ENCODE measurements at places on chromosomes 3 and 15. TPM values are rescaled to one million over a fixed set of nuclear protein-coding genes. Genes with fewer than 3 reads are reported as not detected.

The CELSR3 gene
- total RNA-seq: 2.3 TPM

The GYG1 gene
- 50.8 TPM for total RNA-seq

The PLS1 gene
- 3.0 TPM for total RNA-seq

The HSPBAP1 gene
- total RNA-seq: 29.4 TPM

The CSK gene
- total RNA-seq: 121 TPM

The KBTBD13 gene
- total RNA-seq: not detected
